Kidney tubule cell (primary cell): ENCODE measurements at places on chromosomes 6 and 20.

DNA sequence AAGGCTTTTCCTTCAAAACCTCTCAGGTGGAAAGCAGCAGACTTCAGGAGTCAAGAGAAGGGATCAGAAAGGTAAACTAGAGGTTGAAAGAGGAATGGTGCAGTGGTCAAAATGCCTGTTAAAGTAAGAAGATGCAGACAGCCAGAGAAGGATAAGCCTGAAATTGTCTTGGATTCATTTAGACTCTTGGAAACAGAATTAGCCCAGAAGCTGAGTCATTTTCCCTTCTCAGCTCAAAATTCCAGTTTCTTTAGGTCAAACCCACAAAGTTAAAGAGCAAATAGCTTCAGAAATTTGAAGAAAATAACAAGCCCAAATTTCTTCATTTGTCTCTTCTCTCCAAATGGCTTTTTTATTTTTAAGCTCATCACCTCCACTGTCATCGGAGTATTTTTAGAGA is 73.9 kb downstream of the DHX35 start:
- no peak for DNase-seq

- no peak for DNase-seq
Measured at GRCh38 chr6:77322604-77323003, 140.7 kb downstream of the HTR1B start.

DNA sequence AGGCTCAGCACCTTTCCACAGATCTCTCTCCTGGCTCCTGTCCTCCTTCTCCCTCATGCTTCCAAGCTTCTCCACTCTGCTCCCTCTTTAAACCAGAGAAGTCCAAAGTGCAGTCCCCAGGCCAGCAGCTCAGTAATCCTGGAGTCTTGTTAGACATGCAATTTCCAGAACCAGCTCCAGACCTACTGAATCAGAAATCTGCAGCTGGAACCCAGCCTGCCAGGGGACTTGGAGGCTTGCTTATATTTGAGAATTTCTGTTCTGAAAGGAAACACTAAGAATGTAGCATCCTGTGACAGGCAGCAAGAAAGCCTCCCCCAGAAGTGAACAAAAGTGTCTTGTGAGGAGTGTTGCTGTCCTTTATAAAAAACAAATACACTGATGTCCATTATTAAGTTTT is 438.1 kb downstream of the BCKDHB start:
- DNase-seq, result no peak

DNA sequence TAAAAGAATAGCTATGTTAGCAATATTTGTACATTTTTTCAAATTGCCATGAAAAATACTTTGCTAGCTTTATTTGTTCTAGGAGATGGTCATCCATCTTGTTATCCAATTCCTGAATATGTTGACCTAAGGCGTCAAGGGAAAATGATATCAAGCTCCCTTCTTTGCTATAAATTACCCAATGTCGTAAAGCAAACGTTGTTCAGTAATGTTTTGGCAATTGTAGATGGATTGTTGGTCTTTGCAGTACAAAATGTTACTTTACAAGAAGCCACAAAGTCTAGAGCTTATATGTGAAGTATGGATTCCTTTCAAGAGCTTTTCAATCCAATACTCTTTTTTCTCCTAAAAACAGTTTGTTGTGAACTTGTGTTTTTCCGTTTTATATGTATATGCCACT is 3.3 kb downstream of the NCR2 start:
- no peak for DNase-seq

DNA sequence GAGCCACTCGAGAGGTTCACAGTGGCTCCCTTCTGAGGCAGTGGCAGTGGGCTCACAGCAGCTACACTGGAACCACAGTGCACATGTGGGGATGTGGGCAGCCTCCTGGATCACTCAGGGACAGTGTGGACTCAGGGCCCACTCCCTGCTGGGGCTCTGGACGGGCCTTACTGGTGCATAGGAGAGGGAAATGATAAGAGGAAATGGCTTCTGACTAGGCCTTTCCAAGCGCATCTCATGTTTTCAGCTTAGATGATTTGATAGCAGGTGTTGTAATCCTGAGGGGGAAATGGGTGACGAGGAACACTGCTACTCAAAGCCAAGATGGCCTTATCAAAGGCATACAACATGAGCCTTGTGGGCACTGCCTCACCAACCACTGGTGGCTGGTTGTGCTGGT is 44.0 kb downstream of the PANK2 start:
- no peak for DNase-seq

- DNase-seq, result peak; percentile 87
Measured at GRCh38 chr20:49573900-49574416, 6.0 kb upstream of the PTGIS start.

GRCh38 chr6:151483994-151484393 is 9.8 kb upstream of the CCDC170 start:
- no peak for DNase-seq

DNA sequence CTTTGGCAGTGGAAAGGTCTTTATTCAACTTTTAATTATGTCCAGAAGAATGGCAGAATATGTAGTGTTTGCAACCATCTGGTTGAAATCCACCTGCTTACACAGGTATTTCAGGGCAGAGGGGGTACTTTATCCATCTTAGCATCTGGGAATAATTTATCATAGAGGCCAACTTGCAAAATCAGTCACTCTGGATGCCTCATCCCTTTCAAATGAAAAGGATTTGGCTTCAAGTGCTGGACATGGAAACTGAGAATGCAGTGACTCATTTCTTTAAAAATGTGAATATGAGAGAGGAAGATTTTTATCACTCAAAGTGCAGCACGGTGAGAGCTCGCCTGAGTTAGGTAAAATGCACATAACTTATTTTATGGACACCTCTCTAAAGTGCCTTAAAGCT is 758.3 kb downstream of the KIF16B start:
- DNase-seq, result peak; percentile 58

- DNase-seq, result no peak
Measured at GRCh38 chr20:21548390-21549035, 34.6 kb upstream of the NKX2-2 start.

- DNase-seq, result no peak
Measured at GRCh38 chr6:132310921-132311320, 90.4 kb downstream of the MOXD1 start.

- DNase-seq, result peak; percentile 63
Measured at GRCh38 chr6:71383901-71384489, 95.4 kb downstream of the OGFRL1 start.

DNA sequence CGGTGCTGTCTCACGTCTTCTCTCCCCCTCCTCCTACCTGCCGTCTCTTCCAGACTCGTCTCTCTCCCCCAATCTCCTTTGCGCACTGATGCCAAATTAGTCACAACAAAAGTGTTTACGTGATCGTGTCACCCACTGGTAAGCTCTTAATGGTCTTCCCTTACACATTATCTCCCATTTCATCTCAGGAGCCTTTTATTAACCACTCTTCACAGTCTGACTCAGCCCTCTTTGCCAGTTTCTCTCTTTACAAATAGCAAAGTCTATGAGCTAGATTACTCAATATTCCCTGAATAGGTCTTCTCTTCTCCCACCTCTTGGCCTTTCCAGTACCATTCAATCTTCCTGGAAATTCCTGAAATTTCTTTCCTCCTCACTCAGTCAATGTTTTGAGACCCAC is 247.0 kb downstream of the ESR1 start:
- DNase-seq, result peak; percentile 59

- DNase-seq, result no peak
Measured at GRCh38 chr6:13101985-13102384, 226.4 kb downstream of the TBC1D7 start.

- no peak for DNase-seq
Measured at GRCh38 chr20:47524015-47524784, 22.5 kb downstream of the NCOA3 start.

GRCh38 chr20:17758010-17758409 is 58.2 kb downstream of the BANF2 start:
- DNase-seq, result no peak

DNA sequence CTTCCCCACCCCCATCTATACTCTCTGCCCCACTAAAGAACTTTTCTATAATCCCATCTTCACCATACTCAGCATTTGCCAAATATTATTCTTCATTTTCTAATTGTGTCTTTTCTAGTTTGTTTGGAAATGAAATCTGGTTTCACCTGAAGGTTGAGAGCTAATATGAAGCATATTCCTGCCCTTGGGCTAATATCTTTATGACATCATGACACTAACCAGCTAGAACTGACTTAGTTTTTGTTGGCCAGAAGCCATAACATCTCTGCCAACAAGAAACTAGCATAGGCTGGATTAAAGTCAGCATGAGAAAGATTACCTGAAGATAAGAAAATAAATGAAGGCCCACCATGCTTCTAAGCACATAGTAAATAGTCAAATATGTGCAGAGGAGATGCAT is 16.7 kb downstream of the UNC5CL start:
- peak; percentile 46 for DNase-seq

DNA sequence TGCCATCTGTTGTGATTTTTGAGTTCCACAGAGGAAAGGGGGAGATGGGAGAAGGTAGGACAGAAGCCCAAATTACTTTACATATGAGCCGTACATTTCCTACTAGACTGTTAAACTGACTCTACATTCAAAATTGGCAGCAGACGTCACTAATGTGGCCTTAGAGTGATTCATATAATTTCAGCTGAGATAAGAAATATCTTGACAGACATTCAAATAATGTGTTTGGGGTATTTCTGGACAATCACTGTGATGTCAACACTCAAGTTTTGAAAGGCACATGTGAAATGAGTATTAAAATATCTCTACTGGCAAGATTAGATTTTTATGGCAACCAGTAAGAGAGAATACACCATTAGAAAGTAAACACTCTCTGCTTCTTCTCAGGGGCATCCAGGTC is 104.0 kb downstream of the MTFR2 start:
- DNase-seq, result no peak

- peak; percentile 40 for DNase-seq
Measured at GRCh38 chr6:40356242-40356910, 230.8 kb downstream of the LRFN2 start.

- DNase-seq, result no peak
Measured at GRCh38 chr20:15925376-15925775, 647.9 kb downstream of the KIF16B start.

GRCh38 chr20:55649254-55649653 is 356.1 kb downstream of the CBLN4 start:
- no peak for DNase-seq

GRCh38 chr20:50438986-50439407 is 71.2 kb upstream of the PTPN1 start:
- peak; percentile 97 for DNase-seq

- DNase-seq, result no peak
Measured at GRCh38 chr6:154501578-154501868, 9.0 kb downstream of the CNKSR3 start.

DNA sequence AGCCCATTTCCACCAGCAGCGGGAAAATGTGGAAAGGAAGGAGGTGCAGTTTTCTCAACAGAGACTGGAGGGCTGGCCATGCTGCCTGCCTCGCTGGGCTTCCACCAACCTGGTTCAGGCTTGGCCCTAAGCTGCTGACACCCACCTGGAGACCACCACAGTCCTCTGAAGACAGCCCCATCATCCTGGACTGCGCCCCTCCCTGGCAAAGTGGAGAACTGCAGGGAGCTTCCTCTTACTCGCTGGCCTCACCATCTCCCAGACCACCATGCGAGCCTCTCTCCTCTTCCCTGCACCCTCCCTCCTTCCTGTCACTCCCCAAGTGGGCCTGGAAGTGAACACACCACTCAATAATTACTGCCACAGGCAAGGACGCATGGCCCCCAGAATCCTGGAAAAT is 71.5 kb downstream of the PSMG4 start:
- no peak for DNase-seq

GRCh38 chr20:57024849-57025248 is 241.6 kb downstream of the BMP7 start:
- DNase-seq, result no peak

DNA sequence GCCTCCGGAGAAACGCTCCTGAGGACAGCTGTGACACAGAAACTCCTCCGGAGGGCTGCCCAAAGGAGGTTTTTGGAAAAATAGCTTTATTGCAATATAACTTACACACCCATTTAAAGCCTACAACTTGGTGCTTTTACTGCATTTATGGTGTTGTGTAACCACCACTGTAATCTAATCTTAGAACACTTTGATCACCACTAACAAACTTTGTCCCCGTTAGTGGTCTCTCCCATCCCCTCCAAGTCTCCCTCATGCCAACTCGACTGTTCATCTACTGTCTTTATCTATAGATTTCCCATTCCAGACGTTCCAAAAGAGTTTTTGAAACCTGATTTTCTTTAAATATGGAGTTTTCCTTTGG is 62.8 kb downstream of the SYNJ2 start:
- DNase-seq, result no peak

DNA sequence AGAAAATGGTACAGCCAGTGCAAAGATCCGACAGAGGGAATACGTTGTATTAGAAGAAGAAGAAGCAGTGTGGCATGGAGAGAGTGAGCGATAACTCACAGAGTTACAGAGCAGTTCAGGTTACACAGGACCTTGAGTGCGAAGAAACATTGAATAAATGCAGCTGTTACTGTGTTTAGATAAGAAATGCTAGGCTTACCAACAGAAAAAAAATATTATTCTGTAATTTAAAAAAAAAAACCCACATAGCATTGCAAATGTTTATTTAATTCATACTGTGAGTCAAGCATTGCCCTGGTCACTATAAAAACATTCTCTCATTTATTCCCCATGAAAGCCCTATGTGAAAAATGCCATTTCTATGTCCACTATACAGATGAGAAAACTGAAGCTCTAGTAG is 373.4 kb upstream of the EPHA7 start:
- peak; percentile 16 for DNase-seq

DNA sequence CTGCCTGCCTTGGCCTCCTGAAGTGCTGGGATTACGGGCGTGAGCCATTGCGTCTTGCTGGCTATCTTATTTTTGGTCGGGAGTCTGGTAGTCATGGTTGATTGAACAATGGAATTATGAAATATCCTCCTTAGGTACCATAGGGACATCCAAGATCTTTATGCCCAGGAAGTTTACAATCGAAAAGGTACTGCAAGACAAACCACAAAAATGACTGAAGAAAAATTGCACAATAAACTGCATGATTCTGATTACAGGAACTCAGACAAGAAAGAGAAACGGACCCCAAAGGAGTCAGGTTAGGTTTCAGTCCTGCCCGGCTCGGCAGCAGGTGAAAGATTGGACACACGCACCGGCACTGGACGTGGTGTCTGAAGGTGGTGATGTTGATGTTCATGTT is 5.3 kb downstream of the SLC26A8 start:
- no peak for DNase-seq

GRCh38 chr6:108068618-108069017 is 5.9 kb downstream of the OSTM1 start:
- DNase-seq, result no peak

DNA sequence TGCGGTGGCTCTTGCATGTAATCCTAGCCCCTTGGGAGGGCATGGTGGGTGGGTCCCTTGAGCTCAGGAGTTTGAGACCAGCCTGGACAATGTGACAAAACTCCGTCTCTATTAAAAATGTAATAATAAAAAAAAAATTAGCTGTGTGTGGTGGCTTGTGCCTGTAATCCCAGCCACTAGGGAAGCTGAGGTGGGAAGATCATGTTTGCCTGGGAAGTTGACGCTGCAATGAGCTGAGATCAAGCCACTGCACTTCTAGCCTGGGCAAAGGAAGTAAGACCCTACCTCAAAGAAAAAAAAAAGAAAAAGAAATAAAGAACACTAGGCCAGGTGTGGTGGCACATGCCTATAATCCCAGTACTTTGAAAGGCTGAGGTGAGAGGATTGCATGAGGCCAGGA is 4.5 kb upstream of the SAMHD1 start:
- DNase-seq, result no peak

GRCh38 chr20:16759181-16759563 is 11.0 kb downstream of the OTOR start:
- DNase-seq, result no peak

- DNase-seq, result peak; percentile 13
Measured at GRCh38 chr6:166929542-166930189, 26.7 kb downstream of the RNASET2 start.

GRCh38 chr6:14676977-14677781 is 559.6 kb downstream of the CD83 start:
- no peak for DNase-seq
